Nephron progenitor cell (in vitro differentiated cells): ENCODE measurements at places on chromosomes 1 and 21.

GRCh38 chr1:31943546-31944184 lies 5.5 kb upstream of the PTP4A2 start:
- no peak for DNase-seq

DNA sequence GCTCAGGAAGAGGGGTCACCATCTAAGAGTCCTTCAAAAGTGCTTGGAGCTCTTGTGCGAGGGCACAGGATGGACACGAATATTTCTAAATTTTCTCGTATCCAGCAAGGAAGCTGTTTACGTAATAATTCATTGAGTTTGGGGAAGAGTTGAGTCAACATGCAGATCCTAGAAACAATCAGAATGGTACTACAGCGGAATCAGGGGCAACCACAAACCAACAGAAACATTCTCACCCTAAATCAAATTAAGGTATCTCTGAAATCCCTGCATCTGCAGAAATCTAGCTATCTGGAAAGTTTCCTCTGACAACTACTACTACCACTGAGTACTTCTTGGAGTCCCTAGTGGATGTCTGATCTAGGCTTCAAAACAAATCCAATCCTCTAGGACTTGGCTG lies 352.4 kb downstream of the LTN1 start:
- DNase-seq = no peak

- DNase-seq = no peak
These were observed 1.9 kb upstream of the SLC27A3 start for GRCh38 chr1:153773096-153773921.

DNA sequence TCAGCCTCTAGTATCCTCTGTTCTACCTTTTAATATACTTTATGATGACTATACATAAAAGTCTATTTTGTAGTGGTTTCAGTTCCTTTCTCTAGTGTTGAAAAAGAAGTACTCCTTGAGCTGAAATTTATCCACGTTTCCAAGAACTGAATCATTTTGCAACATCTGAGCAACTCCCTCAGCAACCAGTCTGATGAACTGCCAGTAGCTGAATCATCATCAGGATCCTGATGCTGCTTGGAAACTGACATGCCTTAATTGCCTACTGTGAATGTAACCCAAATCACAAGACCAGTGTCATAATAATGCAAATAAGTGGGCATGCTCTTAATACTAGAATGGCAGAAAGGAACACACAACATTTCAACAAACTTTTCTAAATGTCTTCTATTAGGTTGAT lies 103.3 kb downstream of the CYYR1 start:
- DNase-seq = no peak

GRCh38 chr1:29839726-29840125 lies 603.4 kb downstream of the PTPRU start:
- no peak for DNase-seq

GRCh38 chr1:244796719-244797406 lies 38.6 kb upstream of the COX20 start:
- DNase-seq = peak; percentile 70

DNA sequence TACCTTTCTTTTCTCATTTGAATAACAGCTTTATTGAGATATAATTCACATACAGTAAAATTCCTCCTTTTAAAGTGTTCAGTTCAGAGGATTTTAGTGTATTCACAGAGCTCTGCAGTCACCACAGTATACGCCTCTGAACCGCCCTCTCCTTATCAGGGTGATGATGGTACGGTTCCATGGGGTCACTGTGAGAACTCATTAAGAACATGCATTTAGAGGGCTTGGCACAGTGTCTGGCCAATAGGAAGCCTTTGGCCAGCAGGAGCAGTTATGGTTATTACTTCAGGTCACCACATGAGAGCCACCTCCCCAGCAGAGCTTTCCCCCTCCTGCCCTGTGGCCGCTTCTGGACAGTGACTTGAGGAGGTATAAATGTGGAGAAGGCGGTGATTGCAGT lies 27.3 kb downstream of the KCNQ4 start:
- no peak for DNase-seq

- no peak for DNase-seq
These were observed 41.3 kb upstream of the RAB3GAP2 start for GRCh38 chr1:220313576-220313975.

DNA sequence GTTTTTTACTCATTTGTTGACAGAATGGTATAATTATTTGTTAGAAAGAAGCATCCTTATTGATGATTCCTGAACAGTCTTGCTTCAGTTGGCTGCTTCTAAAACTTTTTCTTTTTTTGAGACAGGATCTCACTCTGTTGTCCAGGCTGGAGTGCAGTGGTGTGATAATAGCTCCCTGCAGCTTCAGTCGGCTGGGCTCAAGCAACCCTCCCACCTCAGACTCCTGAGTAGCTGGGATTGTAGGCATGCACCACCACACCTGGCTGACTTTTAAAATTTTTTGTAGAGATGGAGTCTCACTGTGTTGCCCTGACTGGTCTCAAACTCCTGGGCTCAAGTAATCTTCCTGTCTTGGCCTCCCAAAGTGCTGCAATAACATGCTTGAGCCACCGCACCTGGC lies 38.8 kb downstream of the MACF1 start:
- no peak for DNase-seq

DNA sequence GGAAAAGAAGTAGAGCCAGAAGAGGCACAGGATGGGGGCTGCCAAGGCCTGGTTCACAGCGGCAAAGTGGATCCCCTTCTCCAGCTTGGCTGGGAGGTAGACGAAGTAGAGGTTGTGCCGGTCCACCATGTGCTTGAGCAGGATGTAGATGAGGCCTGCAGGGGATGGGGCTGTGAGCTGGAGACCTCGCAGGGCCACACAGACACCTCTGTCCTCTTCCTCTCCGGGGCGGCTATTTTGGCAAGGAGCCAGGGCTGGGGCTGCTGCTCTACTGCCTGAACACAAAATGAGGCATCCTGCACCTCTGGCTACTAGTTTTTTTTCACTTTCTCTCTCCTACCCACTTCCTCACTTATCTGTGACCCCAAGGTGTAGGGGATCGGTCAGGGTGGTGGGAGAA lies 32.3 kb downstream of the TMEM63A start:
- DNase-seq = no peak

DNA sequence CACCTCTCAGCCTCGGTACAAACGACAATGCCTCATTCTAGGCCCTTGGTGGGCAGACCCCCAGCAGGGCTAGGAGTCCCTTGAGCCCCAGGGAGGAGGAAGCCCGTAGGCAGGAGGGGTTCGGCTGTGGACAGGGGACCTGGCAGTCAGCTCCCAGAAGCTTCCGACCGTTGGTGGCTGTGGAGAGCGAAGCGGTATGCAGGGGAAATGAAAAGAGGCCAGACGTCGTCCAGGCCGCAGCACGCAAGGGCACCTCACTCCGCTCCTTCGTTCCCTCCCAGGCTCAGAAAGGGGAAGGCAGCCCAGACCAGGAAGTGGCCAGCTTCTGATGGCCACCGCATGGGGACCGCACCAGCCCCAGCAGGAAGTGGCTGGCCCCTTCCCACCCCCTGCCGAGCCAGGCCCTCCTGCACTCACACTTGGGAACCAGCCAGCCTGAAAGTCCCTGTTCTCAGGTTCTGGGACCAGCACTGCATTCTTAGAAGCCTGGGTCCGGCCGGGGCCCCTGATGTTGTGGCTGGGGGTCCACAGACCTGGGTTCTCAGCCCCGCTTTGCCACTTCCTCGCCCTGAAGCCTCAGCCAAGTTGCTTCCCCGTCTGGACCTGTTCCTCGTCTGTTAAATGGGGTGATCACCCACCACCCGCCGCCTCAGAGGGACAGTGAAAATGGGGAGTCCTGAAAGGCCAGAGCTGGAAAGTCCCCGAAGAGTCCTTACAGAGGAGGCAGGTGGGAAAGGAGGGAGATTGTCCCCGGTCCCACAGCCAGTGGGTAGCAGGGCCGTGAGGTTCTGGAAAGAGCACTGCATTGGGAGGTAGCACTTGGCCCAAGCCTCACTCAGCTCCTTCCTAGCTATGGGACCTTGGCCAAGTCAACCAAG lies 104.0 kb upstream of the RUNX3 start:
- DNase-seq = no peak

DNA sequence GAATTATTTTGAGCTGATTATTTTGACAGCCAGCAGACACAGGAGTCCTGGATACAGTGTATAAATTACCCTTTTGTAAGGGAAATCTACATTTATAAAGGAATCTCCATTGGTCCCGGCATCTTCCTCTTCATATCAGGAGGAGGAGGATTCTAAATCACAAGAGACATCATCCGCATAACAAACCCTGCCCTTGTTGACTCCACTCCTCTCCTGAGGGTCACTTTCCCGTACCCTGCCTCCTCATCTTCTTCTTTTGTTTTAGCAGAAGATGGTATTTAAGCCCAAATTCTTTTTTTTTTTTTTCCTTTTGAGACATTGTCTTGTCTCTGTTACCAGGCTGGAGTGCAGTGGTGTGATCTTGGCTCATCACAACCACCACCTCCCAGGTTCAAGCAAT lies 14.6 kb upstream of the PKNOX1 start:
- DNase-seq = no peak

- no peak for DNase-seq
These were observed 6.5 kb downstream of the RNF11 start for GRCh38 chr1:51242546-51242945.

GRCh38 chr1:45403298-45403697 lies 63.1 kb upstream of the MUTYH start:
- no peak for DNase-seq

GRCh38 chr1:67771152-67771551 lies 62.1 kb downstream of the GNG12 start:
- DNase-seq = no peak

- no peak for DNase-seq
These were observed 66.4 kb upstream of the TTC34 start for GRCh38 chr1:2867861-2868260.

DNA sequence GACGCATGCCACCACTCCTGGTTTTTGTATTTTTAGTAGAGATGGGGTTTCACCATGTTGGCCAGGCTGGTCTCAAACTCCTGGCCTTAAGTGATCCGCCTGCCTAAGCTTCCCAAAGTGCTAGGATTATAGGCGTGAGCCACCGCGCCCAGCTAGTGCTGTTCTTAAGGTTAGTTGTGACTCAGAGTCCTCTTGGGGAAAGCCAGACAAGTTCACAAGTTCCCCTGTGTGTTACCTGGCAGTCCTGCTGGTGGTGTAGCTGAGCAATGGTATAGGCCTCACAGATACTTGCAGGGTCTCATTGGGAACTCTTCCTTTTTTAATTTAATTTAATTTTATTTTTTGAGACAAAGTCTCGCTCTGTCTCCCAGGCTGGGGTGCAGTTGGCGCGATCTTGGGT lies 10.6 kb downstream of the CFAP126 start:
- DNase-seq = no peak

GRCh38 chr1:222247811-222248310 lies 300.0 kb downstream of the HHIPL2 start:
- DNase-seq = no peak

DNA sequence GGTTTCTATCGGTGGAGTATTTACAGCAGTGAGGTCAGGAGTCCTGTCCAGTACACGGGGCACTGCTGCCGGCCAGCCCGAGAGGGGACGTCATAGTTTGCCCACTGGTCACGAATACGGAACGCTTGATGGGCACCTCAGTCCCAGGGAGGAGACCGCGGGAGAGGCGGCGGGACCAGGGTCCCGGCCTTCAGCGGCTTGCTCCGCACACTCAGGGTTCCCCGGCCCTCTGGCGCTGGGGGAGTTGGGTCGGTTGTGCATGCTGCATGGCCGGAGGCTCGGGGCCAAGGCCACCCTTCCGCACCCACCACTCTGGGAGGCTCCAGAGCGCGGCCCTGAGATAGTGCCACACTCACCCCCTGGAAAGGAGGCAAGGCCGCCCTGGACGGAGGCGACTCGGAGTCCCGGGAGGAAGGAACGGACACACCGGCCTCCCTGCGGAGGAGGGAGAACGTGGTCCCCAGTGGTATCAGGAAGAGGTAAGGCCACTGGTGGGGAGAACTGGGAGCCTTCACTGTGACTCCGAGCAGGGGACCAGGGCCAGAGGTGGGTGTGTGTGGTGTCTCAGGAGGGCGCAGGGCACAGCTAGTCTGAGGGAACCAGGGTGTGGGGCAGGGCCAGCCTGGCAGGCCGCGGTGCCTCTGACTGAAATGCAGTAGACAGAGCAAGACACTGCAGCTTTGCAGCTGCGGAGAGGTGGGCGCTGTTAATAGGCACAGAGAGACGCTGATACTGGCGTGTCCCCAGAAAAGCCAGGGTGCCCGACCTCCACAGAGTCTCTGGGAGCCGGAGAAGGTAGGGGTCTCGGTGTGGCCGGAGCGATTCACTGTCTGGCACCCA lies 28.6 kb upstream of the PRSS38 start:
- DNase-seq = no peak

GRCh38 chr1:100785470-100786052 lies 66.0 kb downstream of the VCAM1 start:
- DNase-seq = no peak

GRCh38 chr1:151882466-151882865 lies 26.8 kb downstream of the THEM4 start:
- DNase-seq = no peak

- no peak for DNase-seq
These were observed 8.0 kb upstream of the TMEM52 start for GRCh38 chr1:1926886-1927660.

DNA sequence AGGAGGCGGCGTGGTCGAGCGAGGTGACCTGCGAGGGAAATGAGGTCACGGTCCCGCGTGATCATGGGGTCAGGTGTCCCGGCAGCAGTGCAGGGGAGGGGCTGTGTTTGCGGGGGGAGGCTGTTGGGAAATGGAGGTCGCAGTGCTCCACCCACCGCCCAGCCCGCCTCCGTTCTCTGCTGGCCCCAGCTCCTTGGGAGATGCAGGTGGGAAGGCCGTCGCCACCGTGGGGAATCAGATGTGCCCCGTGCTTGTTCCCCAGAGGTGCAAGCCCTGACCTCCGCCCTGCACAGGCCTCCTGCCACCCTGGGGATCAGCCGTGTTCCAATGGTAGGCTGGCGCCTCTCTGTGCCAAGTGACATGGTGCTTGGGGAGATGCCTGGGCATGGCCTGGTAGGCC lies 95.7 kb downstream of the PRDM16 start:
- DNase-seq = no peak

DNA sequence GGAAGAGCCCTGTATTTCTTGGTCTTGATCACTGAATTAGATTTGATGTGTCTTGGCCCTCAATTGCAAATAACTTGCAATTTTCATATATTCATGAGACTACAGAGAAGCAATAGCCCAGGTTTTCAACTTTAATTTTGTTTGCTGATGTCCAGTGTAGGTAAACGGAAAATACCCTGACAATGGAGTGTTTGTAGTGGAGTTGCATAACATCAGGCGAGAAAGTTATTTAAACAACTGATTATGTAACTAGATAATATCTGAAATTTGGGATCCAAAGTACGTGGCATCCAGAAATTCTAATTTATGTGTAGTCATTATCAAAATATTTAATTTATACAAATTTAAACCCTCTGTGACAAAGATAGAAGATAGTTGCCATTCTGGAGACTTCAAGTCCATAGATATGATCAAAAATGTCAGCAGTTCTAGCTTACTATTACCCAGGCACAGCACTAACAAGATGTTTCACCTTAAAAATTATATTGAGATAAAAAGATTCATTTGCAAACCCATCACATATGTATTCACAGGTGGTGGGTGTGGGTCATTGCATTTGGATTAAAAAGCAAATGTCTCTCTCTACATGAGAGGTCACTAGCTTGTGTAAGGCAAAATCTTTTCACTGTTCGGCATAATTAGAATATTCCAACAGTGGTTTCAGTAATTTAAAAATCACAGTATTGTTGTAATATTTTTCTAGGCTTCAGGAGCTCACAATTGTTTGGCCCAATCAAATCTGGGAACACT lies 150.7 kb downstream of the KCTD3 start:
- DNase-seq = no peak

GRCh38 chr1:153343040-153343681 lies 5.5 kb downstream of the PGLYRP4 start:
- no peak for DNase-seq

- no peak for DNase-seq
These were observed 581.1 kb downstream of the KCNT2 start for GRCh38 chr1:196027127-196027526.

- no peak for DNase-seq
These were observed 37.1 kb upstream of the KANK4 start for GRCh38 chr1:62356257-62356835.
